Stimulated activated CD4-positive, alpha-beta T cell treated with anti-CD3 and anti-CD28 coated beads, Interleukin-2, amount 100 ng/mL, for 4 hours (primary cell): ENCODE measurements at places on chromosomes 4 and X.
A peak's percentile ranks its signal among the peaks of the same experiment; 100 is the strongest.

DNA sequence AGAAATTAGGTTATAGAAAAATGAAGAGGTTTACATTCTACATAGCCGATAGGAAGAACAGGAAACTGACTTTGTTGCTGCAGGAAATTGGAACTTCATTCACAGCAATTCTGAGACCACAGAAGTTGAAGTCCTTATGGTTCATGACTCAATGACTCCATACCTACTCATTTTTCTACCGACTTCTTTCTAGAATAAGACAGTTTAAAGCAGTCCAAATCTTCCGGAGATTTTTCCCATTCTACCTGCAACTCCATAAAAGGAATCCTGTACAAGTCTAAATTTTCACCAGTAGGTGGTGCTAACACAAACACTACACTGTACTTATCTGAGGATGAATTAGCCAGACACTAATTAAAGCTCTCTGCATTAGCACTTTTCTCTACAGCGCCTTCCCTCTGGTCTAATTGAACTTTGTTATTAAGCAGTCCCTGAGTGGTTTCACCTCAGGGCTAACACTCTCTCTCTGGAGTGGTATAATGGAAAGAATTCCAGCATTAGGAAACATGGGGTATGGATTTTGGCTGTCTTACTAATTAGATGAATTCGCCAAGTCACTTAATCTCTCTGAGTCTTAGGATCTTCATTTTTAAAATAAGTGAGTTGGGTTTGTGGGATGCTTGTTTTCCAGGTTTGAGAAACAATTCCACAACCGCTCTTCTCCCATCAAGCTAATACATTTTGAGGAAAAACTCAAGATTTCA lies 167.9 kb downstream of the SMIM20 start:
- DNase-seq = no peak

DNA sequence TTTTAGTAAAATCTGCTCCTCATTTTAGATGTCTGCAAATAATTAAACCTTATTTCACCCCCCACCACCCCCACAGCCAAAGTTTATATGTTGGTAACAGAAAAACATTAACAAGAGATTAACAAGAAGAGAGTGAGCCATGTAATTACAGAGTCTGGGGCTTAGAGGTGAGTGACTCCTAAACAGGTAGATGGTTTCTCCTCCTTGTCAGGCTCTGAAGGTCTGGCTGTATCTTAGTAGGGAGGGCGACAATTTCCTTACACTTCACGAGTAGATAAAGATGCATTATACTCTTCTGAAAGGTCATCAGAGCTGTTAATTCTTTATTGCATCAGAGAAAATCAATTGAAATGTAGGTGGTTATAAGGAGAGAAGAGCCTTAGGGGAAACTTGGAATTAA lies 171.8 kb upstream of the ANKRD50 start:
- DNase-seq = no peak

DNA sequence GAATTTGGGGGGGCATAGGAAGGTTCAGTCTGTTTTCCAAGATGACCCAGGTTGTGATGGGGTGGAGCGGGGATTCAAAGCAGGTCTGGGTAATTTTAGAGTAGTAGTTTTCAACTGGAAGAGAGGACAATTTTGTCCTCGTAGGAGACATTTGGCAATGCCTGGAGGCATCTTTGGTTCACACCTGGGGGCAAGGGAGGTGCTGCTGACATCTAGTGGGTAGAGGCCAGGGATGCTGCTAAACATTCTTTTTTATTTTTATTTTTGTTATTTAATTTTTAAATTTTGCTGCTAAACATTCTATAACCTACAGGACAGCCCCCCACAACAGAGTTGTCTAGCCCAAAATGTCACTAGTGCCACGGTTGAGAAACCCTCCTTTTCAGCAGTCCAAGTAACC lies 1.9 kb downstream of the RAB9A start:
- no peak for DNase-seq

GRCh38 chrX:117987373-117987772 lies 129.2 kb downstream of the KLHL13 start:
- no peak for DNase-seq

- no peak for DNase-seq
These were observed 419.4 kb downstream of the ADGRL3 start for GRCh38 chr4:61619528-61619927.

- DNase-seq = no peak
These were observed 1.9 kb downstream of the PHKA1 start for GRCh38 chrX:72712094-72712755.

DNA sequence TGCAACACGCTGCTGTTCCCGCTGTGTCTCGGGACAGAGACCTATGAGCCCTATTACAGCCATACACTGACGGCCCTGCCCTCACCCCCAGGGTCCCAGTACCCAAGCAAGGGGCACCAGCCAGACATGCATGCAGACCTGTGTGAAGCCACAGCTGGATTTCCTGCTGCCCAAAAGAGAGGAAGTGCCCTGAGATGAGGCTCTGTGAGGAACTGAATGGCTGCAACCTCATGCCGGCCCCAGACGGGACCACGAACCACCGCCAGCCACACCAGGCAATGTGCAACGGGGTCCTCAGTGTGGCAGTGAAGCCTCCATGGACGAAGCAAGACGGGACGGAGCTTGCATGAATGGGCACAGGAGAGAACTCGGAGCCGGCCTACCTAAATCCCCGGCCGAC lies 21.1 kb downstream of the CTBP1 start:
- no peak for DNase-seq

GRCh38 chr4:172996571-172997216 lies 171.9 kb upstream of the GALNT7 start:
- no peak for DNase-seq

DNA sequence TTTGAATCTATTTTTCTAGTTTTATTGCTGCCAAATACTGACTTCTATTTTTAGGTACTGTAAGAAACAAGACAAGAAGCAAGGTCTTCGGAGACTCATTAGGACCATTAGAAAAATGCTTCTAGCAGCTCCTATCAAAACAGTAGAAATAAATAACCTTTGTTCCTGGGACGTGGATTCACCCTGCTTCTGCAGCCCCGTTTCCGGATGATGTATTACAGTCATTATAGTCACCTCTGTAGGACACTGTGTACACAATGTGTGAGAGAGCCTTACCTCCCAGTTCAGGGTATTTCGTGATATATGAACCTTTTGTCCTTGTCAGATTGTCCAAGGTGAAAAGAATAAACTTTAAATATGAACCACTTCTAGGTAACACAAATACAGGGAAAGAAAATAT lies 484.0 kb upstream of the TECRL start:
- DNase-seq = no peak

- no peak for DNase-seq
These were observed 5.0 kb downstream of the LNX1 start for GRCh38 chr4:53586121-53586816.

DNA sequence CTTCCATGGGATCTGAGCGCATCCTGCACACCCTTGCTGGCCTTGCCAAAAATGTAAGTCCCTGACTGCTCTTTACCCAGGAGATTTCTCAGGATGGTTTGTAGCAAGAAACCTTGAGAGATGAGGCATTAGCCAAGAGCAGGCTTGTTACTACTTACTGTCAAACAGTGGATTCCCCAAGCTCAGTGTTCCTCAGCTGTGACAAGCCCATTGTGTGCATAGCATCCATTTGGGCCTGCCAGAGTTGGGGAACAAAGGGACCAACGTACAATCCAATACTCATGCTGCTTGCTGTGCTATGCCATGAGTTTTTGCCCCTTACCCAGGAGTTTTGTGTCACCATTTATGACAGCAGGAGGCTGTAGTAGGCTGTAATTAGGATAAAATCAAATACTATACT lies 267.6 kb downstream of the TENM3 start:
- no peak for DNase-seq

DNA sequence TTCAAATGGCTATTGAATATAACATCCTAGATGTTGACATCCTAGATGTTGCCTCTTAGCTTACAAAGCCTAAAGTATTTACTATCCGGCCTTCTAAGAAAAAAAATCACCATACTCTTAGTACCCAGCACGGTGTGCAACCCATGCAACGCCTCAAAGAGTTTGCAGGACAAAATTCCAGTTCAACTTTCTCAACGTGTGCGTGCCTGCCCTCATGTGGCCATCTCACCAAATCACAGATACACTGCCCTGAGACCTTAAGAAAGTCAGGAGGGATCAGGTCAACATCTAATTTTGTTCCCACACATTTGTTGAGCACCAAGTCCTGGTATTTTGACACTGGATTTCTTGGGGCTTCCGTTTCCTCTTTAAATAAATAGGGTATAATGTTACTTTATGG lies 68.3 kb downstream of the CRMP1 start:
- DNase-seq = no peak

DNA sequence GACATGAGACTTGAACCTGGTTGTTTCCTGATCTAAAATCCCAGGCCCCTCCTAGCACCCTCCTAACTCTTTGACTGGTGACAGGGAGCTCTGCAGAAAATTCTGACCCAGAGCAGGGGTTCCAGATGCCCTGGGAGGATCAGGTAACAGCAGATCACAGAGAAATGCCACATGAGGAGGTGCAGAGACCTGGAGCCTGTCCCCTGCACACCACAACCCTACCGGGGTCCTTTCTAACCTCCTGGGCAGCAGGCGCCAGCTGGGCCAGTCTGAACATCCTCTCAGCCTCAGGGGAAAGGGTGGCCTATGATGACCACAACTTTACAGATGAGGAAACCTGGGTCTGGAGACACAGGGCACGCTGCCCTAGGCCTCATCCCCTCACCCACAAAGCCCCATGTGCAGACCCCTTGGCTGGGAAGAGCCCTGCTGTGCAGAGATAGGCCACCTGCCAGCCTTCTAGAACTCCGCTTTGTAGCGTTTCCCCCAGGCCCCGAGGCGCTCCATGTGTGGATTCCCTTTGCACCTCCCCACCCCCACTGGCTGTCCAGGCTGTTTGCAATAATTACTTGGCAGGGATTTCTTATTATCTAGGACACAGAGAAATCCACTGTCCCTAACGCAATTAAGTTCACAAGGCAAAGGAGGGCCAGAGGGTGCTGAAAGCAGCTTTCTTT lies 36.5 kb downstream of the WDR1 start:
- no peak for DNase-seq

GRCh38 chr4:52659722-52660261 lies 691 bp upstream of the USP46 start:
- DNase-seq = no peak

DNA sequence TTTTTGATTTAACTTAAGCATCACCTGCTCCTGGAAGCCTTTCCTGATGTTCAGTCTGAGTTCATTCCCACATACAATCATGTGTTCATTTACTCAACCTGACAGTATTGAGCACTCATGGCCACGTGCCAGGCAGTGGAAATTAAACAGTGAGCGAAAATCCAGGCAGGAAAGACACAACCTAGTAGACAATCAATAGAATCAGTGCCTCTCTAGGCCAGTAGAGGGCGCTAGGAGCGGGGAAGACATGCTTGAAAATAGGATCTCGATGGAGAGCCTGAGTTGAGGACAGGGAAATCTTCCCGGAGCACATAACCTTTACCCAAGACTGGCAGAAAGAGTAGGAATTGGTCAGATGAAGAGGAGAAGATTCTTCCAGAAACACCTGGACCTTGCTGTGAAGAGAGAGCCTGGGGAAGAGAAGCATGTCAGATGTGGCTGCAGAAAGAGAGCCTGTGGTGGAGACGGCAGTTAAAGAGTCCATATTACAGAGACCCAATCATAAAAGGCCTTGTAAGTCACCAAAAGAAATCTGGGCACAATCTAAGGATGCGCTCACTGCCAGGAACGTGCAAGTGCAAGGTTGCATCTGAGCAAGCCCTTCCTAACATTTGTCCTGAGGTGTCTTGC lies 103.5 kb downstream of the LDB2 start:
- peak; percentile 9 for DNase-seq

- no peak for DNase-seq
These were observed 962 bp upstream of the CFAP299 start for GRCh38 chr4:80334568-80334967.

GRCh38 chr4:72360075-72360474 lies 208.9 kb downstream of the ADAMTS3 start:
- DNase-seq = no peak

- no peak for DNase-seq
These were observed 437.8 kb upstream of the FAM241A start for GRCh38 chr4:111707491-111707890.

- no peak for DNase-seq
These were observed 84.5 kb upstream of the MAML3 start for GRCh38 chr4:140238351-140239056.

DNA sequence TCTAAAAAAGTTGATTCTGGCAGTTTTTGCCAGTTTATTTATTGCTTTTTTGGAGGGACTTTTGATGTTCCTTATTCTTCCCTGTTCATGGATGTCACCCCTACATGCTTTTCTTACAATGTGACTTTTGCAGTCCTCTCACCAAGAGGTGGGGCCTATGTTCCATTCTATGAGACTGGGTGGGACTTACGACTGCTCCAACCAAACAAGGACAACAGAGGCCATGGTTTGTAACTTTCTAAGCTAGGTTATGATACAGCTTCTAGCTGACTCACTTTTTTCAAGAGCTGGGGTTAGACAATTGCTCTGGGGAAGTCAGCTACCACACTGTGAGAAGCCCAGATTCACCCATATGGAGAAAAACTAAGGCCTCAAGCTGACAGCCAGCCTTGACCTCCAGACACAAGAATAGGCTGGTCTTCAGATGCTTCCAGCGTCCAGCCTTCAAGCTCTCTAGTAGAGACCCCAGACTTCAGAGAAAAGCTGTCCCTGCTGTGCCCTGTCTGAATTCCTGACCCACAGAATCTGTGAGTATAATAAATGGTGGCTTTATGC lies 39.5 kb downstream of the ENOPH1 start:
- no peak for DNase-seq

- DNase-seq = no peak
These were observed 1111.2 kb upstream of the ADGRL3 start for GRCh38 chr4:60088807-60089486.

DNA sequence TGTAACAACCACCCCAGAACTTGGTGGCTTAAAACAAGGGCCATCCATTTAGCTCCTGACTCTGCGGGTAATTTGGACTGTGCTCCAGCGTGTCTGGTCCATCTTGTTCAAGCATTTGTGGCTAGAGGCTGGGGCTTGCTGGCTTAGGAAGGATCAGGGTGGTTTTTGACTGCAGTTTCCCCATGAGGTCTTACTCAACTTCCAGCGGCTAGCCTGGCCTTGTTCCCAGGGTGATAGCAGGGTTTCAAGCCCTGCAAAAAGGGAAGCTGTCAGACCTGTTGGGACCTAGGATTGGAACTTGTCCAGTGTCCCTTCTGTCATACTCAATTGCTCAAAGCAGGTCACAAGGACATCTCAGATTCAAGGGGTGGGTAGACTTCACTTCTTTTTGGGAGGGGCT lies 205.9 kb downstream of the STIM2 start:
- DNase-seq = no peak

DNA sequence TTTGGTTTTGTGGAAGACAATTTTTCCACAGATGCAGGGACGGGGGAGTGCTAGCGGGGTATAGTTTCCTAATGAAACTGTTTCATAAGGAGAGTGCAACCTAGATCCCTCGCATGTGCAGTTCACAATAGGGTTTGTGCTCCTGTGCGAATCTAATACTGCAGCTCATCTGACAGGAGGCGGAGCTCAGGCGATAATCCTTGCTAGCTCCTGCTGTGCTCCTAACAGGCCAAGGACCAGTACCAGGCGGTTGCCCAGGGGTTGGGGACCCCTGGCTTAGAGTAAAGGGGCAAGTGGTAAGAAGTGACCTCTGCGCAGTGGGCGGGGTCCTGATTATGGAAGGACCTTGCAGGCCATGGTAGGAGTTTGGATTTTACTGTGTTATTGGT lies 3.8 kb downstream of the SCML1 start:
- DNase-seq = no peak

- DNase-seq = peak; percentile 87
These were observed 8.1 kb upstream of the GSX2 start for GRCh38 chr4:54091637-54092404.
